Ascending aorta (tissue), 2 donors: ENCODE measurements at places on chromosomes 13 and 19.

DNA sequence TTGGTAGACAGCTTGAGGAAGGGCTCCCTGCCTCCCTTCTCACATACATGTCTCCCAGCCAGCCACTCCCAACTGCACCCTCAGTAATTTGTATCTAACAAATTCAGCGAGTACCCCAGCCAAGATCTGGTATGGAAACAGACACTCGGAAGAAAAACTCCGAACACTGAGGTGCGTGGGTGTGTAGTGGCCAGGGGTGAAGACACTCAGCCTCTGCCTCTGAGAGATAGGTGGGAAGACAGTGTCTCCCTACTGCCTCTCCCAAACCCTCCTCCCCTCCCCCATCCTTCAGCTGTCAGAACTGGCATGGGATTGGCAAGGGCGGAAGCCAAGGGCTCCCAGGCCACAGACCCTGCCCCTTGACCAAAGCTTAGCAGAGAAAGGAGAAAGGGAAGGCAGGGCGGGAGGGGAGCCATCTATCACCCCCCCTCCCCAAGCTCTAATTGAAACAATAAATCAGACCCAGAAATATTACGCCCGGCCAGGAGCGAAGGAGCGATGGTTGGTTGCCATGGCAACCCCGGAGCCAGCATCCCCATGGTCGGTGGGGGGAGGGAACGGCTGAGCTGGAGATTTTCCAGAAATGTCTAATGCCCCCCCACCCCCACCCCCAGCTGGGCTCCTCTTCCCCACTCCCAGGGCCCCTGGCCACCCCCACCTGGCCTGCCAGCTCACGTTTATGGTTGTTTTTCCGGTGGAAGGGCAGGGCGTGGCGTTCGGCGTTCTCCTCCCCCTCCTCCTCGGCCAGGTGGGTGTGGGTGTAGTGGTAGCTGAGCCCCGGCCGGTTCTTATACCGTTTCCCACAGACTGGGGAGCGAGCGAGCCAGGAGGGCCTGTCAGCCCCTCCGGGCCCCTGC lies 7.0 kb downstream of the DPF1 start:
- no peak for DNase-seq

DNA sequence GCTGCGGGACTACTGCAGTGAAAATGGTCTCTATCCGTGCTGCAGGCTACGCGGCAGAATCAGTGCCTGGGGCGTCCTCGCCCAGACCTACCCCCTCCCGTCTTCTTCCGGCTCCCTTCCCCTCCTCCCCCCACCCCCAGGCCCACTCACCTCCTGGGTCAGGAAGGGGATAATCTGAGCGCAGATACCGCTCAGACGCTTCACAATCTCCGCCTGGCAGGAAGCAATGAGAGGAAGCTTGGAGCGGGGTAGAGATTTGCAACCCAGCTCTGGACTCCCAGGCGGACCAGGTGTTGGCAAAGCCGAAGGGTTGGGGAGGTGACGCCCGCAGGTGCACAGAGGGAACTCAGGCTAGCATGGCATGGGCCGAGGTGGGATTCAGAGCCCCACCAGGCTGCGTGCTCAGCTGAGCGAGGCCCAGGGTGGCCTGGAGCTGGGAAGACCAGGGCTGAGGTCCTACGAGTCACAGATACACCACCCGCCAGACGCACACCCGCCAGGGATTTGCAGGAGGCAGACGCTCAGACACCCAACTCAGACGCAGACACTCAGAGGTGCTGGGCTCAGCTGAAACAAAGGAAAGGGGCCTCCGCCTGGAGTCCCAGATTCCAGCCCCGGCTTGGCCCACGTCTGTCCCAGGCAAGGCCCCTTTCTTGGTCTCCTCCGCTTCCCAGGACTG lies 4.1 kb downstream of the TLE2 start:
- DNase-seq = no peak

DNA sequence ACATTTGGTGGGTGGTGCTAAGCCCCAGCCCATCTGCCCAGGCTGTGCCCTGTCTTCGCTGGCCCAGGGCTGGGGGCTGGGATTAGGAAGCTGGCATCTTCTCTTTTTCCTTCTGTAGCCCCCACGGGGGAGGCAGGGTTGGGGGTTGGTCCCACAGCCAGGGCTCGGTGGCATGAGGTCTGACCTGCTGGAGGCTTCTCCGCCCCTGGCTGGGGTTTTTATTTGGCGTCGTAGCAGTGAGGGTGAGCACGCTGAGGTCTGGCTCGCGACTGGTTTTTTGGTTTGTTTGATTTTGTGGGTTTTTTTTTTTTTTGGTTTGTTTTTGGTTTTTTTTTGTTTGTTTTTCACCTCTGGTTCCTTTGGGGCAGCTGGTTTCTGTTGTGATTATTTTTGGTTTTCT lies 14.7 kb downstream of the ZNF574 start:
- no peak for DNase-seq

- no peak for DNase-seq
Measured at GRCh38 chr13:40779796-40780285, 8.9 kb upstream of the MRPS31 start.

GRCh38 chr19:43639519-43640423 lies at the start of gene CADM4:
Gene CADM4 (minus strand): TSS chr19:43639850. CDS start chr19:43639790, 60 bp downstream.
- no peak for DNase-seq

DNA sequence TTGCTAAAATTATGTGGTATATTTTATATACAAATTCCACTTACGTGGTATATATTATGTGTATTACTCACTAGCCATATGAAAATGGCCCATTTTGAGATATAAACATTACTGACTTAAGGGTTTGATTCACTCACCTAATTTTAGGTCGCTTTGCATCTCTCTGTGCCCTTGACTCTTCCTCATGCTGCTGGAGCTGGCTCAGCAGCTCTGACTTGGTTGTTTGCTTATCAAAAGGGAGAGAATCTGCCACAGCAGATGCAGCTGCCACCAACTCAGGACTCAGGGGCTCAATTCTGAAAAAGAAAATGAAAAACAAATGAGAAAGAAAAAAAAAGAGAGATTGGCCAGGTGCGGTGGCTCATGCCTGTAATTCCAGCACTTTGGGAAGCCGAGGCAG lies 12.2 kb downstream of the MRPS31 start:
- no peak for DNase-seq

- no peak for DNase-seq
Measured at GRCh38 chr19:57282011-57282643, 1.8 kb downstream of the ZNF460 start.

- no peak for DNase-seq
Measured at GRCh38 chr13:43305416-43305815, 282.0 kb downstream of the DNAJC15 start.

GRCh38 chr13:35979361-35979951 lies 151.7 kb downstream of the DCLK1 start:
- peak; percentile 93 for DNase-seq

DNA sequence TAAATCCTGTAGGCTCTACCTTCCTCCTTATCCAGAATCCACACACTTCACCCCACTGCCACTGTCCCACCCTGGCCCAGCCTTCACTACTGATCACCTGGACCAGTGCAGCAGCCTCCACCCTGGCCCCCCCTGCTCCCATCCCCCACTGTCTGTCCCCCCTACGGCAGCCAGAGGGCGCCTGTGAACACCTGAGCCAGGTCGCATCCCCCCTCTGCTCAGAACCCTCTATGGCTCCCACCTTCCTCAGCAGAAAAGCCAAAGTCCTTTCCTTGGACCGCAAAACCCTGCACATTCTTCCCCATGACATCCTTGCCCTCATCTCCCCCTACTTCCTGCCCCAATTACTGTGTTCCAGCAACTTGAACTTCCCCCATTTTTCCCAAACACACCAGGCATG lies 20.6 kb downstream of the ELAVL3 start:
- no peak for DNase-seq

DNA sequence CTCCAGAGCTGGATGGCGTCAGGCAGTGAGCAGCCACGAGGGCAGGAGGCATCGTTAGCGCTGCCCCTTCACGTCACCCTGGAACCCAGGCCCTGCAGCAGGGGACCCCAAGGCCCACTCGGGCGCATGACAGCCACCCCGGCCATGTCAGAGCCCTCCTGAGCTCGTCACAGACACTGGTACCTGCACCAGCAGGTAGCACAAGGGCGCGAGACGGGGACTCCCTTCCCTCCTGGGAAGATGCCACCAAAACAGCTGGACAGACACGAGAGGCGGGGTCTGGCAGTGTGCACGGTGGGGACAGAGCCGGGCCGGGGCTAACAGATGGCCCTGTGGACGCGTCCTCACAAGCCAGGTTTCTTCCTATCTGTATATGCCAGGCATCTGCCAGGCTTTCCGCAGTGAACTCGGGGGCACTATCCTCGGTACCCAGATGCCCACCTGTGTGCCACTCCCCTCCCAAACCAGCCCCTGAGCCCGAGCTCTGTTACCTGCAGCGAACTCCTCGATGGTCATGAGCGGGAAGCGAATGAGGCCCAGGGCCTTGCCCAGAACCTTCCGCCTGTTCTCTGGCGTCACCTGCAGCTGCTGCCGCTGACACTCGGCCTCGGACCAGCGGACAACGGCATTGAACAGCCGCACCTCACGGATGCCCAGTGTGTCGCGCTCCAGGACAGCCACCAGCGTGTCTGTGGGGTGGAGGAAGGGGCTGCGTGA lies 25.8 kb downstream of the BTBD2 start:
- no peak for DNase-seq

DNA sequence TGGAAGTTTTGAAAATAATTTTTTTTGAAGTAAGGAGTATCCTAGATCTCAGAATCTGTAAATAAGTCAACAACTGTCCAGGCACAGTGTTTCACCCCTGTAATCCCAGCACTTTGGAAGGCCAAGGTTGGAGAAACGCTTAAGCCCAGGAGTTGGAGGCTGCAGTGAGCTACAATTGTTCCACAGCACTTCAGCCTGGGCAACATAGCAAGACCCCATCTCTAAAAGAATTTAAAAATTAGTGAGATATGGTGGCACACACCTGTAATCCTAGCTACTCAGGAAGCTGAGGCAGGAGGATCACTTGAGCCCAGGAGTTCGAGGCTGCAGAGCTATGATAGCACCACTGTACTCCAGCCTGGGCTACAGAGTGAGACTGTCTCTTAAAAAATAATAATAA lies 87.2 kb upstream of the ZNF507 start:
- DNase-seq = no peak

- DNase-seq = peak; percentile 35
Measured at GRCh38 chr19:31496076-31496475, 146.8 kb upstream of the TSHZ3 start.

DNA sequence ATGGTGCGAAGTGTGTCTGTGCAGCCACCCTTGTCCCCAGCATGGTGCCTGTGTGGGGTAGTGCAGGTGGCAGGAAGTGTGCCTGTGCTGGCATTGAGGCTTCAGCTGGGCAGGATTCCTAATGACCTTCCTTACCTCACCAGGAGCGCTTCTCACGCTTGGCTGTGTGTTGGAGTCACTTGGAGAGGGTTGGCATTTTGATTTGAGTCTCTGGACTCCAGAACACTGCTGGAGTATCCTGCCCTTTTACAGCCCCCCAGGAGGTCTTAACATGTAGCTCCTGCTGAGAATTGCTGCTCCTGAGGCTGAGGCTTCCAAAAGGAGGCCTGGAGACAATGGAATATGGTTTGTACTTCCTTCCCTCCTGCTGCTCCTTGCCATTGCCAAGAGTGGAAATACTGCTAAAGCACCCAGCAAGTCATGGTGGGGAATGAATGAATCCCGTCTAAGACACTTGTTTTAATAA lies 87.1 kb downstream of the ARHGEF7 start:
- peak; percentile 55 for DNase-seq

DNA sequence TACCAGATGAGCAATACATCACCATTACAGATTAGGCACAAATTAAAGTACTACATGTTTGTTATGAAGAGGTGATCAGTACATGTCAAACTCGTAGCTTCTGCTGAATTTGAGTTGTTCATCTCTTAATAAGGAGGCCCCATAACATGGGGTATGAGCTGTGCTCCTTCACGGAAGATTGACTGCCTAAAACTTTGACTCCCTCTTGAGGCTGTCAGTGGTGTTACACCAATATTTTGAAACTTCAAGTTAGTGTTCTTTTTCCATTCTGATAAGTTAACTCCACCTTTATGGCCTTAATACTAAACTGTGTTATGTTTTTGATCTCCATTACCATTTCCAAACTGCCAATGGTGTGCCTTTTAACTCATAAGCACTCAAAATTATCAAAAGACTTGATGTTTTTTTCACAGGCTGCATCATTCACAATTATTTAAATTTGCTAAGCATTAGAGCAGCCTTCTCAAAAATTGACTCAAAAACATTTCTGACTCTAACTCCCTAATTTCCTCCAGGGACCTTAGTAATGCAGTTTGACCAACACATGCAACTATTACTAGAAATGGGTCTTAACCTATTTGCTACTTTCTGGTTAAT lies 1591.5 kb downstream of the PCDH9 start:
- no peak for DNase-seq

- DNase-seq = no peak
Measured at GRCh38 chr13:99367663-99368448, 60.7 kb upstream of the GPR183 start.

DNA sequence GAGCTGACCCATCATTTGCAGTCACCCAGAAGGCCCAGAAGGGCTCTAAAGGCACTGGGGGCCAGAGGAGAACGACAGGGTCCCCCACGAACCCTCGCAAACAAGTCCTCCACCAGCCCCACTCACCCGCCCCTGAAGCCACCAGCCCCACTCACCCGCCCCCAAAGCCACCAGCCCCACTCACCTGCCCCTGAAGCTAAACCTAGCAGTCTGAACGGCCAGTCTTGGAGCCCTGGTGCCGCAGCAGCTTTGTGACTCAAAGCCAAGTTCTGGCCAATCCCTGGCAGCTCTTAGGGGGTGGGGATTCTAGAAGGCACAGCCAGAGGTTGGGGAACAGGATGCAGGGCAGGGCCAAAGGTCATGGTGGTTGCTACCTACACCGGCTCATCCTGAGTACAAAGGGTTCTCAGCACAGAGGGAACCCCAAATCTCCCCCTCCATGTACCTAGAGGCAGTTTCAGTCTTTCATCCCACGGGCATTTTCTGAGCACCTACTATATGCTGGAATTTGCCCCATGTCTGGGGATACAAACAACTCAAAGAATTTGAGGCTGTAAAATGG lies at the start of gene IQCN:
IQCN (minus strand) TSS at position 234 of the 562 bp plus-strand sequence. CDS start 4,974 bp downstream, outside the sequence.
- DNase-seq = no peak
